ENCODE measurements at places on chromosomes 6 and 20.

GRCh38 chr6:127858727-127859391 lies 42.0 kb downstream of the THEMIS start:
- no peak for DNase-seq

GRCh38 chr6:163282672-163283071 lies 131.8 kb upstream of the QKI start:
- DNase-seq = no peak

GRCh38 chr20:35318502-35319157 lies 26.4 kb upstream of the FAM83C start:
- no peak for DNase-seq

- no peak for DNase-seq
Observed at GRCh38 chr20:31508517-31509244, 5.6 kb upstream of the HM13 start.

- DNase-seq = no peak
Observed at GRCh38 chr6:158039178-158039557, 57.5 kb downstream of the SYNJ2 start.

DNA sequence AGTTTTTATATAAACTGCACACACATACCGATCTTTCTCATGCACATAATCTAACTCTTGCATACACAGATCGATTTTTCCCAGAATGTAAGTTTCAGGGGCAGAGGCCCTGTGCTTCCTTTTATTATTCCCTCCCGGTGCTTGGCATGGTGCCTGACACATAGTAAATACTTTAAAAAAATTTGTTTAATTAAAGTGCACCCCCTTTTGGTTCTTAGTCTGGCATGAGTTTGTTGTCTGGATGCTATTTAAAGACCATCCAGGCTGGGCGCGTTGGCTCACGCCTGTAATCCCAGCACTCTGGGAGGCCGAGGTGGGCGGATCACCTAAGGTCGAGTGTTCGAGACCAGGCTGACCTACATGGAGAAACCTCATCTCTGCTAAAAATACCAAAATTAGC lies 5.4 kb upstream of the DEK start:
- no peak for DNase-seq

- DNase-seq = no peak
Observed at GRCh38 chr20:6039766-6040165, 14.1 kb downstream of the LRRN4 start.

- DNase-seq = peak; percentile 67
Observed at GRCh38 chr6:2127484-2127911, 117.9 kb downstream of the GMDS start.

DNA sequence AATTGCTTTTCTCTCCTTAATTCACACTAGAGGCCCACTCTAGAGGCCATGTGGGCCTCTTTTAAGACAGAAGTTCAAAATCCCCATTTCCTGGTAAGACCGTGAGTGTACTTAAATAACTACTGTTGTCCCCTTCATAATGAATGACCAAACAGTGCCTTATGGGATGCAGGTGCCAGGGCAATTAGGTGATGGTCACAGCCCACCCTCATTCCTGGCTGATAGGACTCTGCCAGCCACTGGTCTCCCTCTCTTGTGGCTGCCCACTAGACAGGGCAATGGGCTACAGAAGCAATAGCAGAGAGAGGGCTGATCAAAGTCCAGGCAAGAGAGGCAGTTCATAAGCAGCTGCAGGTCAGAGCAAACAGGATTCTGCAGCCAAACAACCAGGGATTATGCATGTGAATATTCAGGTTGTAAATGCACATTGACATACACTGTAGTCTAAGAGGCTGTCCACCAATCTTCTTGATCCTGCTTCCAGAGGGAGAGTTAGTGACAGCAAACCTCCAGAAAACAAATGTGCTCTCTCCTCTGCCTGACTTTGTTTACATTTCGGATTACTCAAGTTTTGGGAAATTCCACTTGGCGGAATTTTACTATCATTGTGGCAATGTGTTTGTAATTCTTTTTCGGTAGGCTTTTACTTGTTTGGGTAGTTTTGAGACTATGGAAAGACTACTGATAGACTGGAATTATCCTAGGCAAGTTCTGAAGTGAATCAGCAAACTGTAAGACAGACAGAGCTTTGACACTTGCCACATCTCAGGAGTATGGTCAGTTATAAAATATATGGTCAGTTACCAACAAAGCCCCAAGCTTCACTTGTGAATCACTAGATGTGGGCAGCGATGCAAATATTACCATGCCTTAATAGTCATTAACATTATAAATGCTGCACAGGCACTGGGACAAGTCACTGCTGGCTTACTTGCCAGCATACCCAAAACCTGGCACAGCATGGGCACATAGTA lies 12.8 kb downstream of the PTPRK start:
- DNase-seq = no peak

- DNase-seq = no peak
Observed at GRCh38 chr20:20241976-20242375, 125.9 kb upstream of the INSM1 start.

- DNase-seq = no peak
Observed at GRCh38 chr6:128172081-128172480, 271.2 kb upstream of the THEMIS start.

- no peak for DNase-seq
Observed at GRCh38 chr6:41469156-41470028, 76.8 kb upstream of the FOXP4 start.

- DNase-seq = no peak
Observed at GRCh38 chr20:48295445-48295903, 510.2 kb upstream of the SULF2 start.

GRCh38 chr6:31157513-31158139 lies at the start of gene CCHCR1:
TSS of gene CCHCR1 (minus strand) at chr6:31157802. CDS start at chr6:31157600, 202 bp downstream.
- no peak for DNase-seq

DNA sequence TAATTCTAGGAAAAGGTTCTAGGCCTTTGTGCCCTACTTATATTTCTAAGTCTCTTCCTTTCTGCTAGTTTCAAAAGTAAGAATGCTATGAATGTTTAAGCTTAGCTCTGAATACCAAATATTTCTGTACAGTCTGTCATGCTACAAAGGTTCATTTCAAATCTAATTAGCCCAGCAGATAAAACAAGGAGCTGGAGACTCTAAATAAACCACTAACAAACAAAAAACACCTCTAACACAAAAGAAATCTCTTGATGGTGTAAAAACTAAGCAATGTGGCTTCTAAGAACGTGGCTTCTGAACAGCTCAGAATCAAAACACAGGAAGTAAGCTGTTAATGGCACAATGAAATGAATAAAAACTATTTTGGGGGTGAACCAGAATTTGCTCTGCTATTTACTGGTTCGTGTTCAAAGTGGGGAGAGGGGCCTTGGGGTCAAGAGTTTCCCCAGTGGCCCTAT lies 198.3 kb downstream of the BCAS1 start:
- no peak for DNase-seq

GRCh38 chr6:131843768-131844167 lies 35.9 kb downstream of the ENPP1 start:
- DNase-seq = no peak
